OCI-LY7 (cell line): ENCODE measurements at places on chromosomes 5 and 9.

- no peak for DNase-seq
Observed at GRCh38 chr5:79552984-79553383, 39.0 kb upstream of the HOMER1 start.

- no peak for DNase-seq
Observed at GRCh38 chr5:14591548-14591947, 10.0 kb downstream of the OTULINL start.

GRCh38 chr5:154756868-154757813, 2.0 kb downstream of the LARP1 start:
- DNase-seq = peak; percentile 61

DNA sequence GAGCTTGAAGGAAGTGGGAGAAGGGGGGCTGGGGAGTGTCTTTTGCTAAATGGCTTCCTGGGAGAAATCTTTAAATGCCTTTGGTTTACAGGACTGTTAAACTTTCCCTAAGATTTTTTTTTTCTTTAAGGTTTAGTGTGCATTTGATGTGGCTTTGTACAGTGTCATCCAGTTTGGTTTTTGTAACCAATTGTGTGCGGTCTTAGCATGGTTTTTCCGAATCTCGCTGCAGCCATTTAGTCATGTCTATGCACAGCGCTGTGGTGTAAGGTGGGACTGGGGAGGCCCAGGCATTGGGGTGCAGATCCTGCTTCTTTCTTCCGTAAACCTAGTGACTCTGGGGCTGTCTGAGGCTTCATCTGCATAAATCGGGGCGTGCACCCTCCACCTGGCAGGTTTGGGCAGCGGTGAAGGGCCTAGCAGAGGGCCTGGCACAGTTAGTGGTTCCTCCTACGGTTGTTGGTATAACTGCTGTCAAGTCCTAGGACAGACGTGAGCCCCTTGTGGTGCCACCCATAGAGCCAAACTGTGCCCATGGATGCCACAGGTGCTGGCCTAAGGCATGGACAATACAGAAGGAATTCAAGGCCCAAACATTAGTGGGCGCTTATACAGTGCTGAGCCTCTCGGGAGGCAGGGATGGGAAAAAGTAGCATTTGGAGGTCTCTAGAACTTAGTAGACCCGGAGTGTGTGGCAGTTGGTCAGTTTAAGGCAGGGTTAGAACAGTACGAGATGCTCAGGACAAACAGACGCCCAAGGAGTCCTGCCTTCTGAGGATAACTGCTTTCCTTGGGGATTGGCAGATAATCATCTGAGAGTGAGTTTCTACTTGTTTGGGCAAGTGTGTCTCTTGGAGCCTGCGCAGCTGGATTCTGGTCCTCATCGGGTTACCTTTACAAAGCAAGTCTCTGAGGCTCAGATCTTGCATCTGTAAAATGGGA, 1.5 kb downstream of the PRRC2B start:
- peak; percentile 74 for DNase-seq

DNA sequence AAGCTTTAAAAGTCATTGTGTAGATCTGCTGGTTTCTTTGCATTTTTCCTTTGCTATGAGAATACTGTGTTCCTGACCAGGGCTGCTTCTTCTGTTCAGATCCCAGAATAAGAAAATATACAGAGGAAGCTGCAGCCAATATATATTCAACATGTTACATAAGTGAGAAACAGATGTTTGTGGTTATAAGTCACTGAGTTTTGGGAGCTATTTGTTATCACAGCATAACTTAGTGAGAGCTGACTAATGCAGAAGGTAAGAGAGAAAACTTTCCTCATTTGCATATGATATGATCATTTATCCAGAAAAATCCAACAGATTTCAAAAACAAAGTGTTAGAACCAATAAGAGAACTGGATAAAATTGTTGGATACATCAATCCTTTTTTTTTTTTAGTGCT, 136.3 kb upstream of the NR3C1 start:
- DNase-seq = no peak

- no peak for DNase-seq
Observed at GRCh38 chr5:128199611-128200010, 116.0 kb downstream of the SLC12A2 start.

DNA sequence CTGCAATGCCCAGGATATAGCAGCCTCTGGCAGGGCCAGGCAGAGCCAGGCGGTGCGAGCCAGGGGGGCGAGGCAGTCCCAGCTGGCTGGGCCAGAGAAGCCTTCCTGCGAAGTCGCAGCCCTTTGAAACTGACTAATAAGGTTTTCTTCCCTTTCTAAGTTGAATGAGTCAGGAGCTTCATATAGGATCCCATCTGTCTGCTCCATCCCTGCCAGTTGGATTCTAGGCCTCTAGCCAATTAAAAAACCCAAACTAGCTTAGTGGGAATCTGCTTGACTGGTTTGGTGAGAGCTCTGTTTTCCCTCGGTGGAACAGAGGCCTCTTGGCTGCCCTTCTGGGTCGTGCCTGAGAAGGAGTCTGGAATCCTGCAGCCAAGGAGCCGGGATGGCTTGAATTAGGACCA, 70.1 kb upstream of the RAPGEF1 start:
- DNase-seq = no peak

GRCh38 chr9:113947941-113948340, 71.8 kb downstream of the ZNF618 start:
- no peak for DNase-seq

- DNase-seq = no peak
Observed at GRCh38 chr5:125129151-125129806, 382.8 kb upstream of the ZNF608 start.

GRCh38 chr9:4936277-4936676, 48.8 kb upstream of the JAK2 start:
- no peak for DNase-seq

DNA sequence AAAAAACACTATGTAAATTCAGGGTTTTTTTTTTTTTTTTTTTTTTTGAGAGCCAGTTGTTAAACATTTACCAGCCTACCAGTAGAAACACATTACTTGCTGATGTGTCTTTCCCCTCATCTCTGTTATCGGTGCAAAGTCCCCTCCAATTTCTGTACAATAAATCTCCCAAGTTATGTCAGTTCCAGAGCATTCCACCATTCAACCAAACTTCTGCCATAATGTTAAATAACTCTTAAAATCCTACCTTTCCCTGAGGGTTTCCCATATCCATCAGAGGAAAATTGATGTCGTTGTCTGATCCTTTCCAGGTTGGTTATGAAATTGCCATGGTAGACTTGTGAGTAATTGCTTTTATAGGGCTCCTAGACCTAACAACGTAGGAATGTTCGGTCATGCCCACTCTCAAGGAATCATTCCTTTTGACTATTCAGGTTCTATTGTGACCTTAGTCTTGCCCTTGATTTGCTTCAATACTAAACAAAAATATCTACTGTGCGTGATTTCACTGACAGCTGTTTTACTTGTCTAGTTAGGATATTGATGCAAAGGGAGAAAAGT, 5.6 kb upstream of the PPP2R2B start:
- no peak for DNase-seq

- no peak for DNase-seq
Observed at GRCh38 chr5:177162379-177162778, 28.8 kb downstream of the NSD1 start.

- peak; percentile 16 for DNase-seq
Observed at GRCh38 chr5:38208782-38209378, 49.5 kb upstream of the EGFLAM start.

- DNase-seq = no peak
Observed at GRCh38 chr5:116673453-116673852, 98.8 kb upstream of the SEMA6A start.

GRCh38 chr5:151132963-151133362, 24.6 kb downstream of the ANXA6 start:
- peak; percentile 69 for DNase-seq

DNA sequence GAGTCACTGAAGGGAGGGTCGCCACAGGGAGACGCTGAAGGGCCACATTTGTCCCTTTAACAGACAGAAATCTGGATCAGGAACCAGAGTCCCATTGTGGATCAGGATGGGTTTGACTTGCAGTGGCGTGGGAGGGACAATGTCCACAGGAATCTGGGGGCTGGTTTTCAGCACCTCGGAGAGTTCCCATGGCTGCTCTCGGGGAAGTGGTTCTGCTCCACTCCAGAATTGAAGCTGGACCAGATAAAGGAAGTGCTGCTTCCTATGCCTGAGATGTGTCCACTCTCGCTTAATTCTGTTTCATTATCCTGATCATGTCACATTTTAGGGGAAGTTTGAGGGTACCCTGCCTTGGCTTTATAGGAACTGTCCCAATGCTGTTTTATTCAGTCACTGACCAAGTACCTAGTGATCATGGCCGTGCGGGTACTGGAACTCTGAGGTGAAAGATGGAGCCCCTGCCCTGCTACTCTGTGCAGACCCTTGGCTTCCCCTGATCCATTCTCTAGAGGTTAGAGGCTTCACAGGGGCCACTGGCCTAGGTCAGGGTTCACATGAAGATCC, 28.7 kb downstream of the ENHO start:
- peak; percentile 33 for DNase-seq

DNA sequence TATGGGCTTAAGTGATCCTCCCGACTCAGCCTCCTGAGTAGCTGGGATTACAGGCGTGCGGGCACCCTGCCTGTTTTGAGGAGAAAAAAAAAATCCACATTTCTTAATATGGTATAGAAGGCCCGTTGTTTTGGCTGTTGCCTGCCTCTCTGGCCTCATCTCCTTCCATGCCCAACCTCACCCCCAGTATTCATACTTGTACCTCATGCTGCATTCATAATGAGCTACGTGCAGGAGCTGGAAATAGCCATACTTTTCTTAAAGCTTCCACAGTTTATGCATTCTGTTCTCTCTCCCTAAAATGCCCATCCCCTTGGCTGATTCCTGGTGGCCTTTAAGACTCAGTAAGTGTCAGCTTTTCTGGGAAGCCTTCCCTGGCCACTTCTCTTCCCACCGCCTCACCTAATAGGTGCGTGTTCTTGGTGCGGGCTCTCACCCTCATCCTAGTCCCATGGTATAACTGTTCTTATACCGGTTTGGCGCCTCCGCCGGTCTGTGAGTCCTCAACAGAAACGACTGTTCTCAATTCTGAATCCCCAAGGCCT, 2.1 kb upstream of the TPM2 start:
- DNase-seq = no peak

DNA sequence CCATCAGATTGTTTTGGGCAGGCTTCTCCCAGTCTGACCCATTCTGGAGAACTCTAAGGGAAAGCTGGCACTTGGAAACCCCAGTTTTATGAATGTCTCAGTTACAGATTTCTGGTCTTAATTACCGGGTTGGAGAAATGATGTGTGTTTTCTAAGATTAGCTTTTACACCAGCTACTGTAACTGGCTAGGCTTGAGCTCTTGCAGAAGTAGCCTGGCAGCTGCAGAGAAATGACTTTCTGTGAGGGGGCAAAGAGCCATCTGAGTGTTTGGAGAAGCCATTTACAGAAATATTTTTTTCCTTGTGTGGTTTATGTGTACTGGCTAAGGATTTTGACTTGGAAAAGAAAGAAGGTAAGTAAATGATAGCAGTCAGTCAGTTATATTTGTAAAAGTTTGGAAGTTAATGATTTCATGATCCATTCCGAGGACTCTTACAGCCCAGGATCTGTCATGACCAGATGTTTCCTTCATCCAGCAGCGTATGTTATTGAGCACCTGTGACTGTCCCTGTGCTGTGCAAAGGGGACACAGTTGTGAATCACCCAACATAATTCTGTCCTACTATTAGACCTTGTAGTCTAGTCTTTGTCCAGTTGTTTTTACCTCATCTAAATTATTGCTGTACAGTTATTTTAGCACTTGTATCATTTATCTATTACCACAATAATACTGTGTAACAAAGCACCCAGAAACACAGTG, 53.7 kb upstream of the GDNF start:
- DNase-seq = no peak

DNA sequence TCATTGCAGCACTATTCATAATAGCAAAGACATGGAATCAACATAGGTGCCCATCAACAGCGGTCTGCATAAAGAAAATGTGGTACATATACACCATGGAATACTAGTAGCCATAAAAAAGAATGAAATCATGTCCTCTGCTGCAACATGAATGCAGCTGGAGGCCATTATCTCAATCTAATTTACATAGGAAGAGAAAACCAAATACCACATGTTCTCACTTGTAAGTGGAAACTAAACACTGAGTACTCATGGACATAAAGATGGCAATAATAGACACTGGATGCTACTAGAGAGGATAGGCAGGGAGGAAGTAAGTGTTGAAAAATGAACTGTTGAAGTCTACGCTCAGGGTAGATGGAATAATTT, 203.9 kb upstream of the CDH9 start:
- no peak for DNase-seq

DNA sequence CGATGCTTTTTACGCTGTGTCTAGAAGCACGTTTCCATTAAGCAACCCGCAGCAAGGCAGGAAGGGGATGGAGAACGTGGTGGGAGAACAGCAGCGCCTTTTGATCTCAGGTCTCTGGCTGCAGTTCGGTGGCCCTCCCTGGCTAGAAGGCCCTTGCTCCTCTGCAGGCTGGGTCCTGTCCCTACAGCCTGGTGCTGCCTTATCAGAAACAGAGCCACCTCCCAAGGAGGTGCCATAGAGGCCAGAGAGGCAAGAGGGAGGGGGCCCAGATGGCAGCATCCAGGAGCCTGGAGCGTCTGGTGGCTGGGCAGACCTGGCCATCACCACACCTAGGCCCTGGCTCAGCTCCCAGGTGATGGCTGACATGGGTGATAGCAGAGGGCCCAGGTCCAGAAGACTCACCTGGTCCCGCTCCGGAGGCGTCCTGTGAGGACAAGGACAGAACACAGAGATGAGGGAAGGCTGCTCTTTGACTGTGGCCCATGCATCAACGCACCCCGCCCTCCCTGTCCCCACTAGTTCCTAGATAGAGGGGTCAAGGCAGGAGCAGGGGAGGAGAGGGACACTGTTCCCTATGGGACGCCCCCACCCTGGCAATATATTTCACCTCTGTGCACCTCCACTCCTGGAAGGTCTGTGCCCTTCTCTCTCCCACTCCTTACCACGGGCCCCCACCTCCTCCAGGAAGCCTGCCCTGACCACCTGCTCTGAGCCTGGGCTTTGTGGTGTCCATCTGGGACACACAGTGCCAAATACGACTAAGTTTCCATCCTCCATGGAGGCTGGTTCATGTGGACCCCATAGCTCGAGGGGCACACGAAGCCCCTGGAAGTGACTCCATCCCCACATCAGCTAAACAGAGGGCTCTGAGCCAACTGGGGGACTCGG, 41.6 kb upstream of the SARDH start:
- DNase-seq = no peak

GRCh38 chr9:27622693-27623340, 49.5 kb upstream of the C9orf72 start:
- no peak for DNase-seq

- no peak for DNase-seq
Observed at GRCh38 chr5:96902876-96903275, 26.6 kb downstream of the ERAP2 start.

DNA sequence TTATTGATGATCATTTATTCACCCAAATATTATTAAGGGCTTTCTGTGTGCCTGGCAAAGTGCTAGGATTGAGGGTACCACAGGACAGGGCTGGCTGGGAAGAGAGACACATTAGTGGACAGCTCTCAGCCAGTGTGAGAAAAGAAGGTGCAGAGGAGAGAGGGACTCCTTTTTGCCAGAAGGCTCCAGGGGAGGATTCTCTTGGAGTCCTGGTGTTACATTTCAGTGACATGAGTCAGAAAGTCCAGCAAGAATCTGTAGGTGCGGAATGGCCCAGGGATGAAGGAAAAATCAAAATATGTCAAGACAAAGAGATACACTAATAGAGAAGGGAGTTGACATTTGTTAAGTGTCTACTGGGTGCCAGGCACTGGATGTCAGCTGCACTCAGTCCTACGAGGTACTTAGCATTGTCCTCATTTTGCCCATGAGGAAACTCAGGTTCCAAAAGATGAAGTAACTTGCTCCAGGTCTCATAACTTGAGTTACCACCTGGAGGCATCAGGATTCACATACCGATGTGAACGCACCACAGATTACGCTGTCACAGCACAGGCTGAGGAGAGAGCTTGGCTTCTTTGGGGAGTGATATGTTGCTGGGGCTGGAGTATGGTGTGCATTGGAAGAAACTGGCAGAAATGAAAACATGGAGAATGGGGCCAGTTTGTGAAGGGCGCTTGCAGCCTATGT, 60.5 kb downstream of the RASGRF2 start:
- no peak for DNase-seq
